ENCODE measurements at places on chromosomes 12 and 14. TPM values are rescaled to one million over a fixed set of nuclear protein-coding genes. Genes with fewer than 3 reads are reported as not detected.

The OR4E2 gene
- not detected for polyA plus RNA-seq

The DPY19L2 gene
- 5.0 TPM for polyA plus RNA-seq

The FOXA1 gene
- 0.14 TPM for polyA plus RNA-seq

The GSG1 gene
- 5.5 TPM for polyA plus RNA-seq

The TC2N gene
- 1.9 TPM for polyA plus RNA-seq

The PROX2 gene
- 0.53 TPM for polyA plus RNA-seq

The IAPP gene
- not detected for polyA plus RNA-seq

The MANSC4 gene
- not detected for polyA plus RNA-seq

The GARIN6 gene
- polyA plus RNA-seq: not detected

The OR4K13 gene
- polyA plus RNA-seq: not detected

The CTSG gene
- polyA plus RNA-seq: 2.6 TPM

The LRIG3 gene
- 28.9 TPM for polyA plus RNA-seq

The GPR137C gene
- 3.1 TPM for polyA plus RNA-seq

The GPR135 gene
- polyA plus RNA-seq: 2.5 TPM

The KIF5A gene
- 0.85 TPM for polyA plus RNA-seq

The PTCSC3 gene
- polyA plus RNA-seq: not detected

The FAM181A gene
- polyA plus RNA-seq: not detected

The TMTC3 gene
- 12.3 TPM for polyA plus RNA-seq

The HCAR2 gene
- polyA plus RNA-seq: 0.30 TPM

The GALNT9 gene
- 0.91 TPM for polyA plus RNA-seq

The TRHDE gene
- polyA plus RNA-seq: 0.75 TPM

The NFATC4 gene
- 46.8 TPM for polyA plus RNA-seq

The TIMELESS gene
- polyA plus RNA-seq: 15.0 TPM

The NUAK1 gene
- 7.4 TPM for polyA plus RNA-seq

The KRT85 gene
- polyA plus RNA-seq: not detected

The C14orf132 gene
- polyA plus RNA-seq: 23.3 TPM

The SLC15A4 gene
- polyA plus RNA-seq: 20.4 TPM

The GALNT16 gene
- polyA plus RNA-seq: 31.1 TPM

The NR1H4 gene
- polyA plus RNA-seq: 0.18 TPM

The CCDC177 gene
- not detected for polyA plus RNA-seq

The AVPR1A gene
- 3.5 TPM for polyA plus RNA-seq

The SIX6 gene
- polyA plus RNA-seq: 0.04 TPM

The RCOR1 gene
- 38.7 TPM for polyA plus RNA-seq

The COQ6 gene
- 40.8 TPM for polyA plus RNA-seq

The TTC9 gene
- polyA plus RNA-seq: 5.8 TPM

The MMP19 gene
- 1.8 TPM for polyA plus RNA-seq

The MOK gene
- polyA plus RNA-seq: 12.3 TPM

The FKBP11 gene
- 37.3 TPM for polyA plus RNA-seq

The CKAP4 gene
- polyA plus RNA-seq: 141 TPM

The SSTR1 gene
- 0.39 TPM for polyA plus RNA-seq

The TSHR gene
- 0.25 TPM for polyA plus RNA-seq

The AKAP3 gene
- 0.87 TPM for polyA plus RNA-seq
